ENCODE measurements at places on chromosomes 4 and X.

DNA sequence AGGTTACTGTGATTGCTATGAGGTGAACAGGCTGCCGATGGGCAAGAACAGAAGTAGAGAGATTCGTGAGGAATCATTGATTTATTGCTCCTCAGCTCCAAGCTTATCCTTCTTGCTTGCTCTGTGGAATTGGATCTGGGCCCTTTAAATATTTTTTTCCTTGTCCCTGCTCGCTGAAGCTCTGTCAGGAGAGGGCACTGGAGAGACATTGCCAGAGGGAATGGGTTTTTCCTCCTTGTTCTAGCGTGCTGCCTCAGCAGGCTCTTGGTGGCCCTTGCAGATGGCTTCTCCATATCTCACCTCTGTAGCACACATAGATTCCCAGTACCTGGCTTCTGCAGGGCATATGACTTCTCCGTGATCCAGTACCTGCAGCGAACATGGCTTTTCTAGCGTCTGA lies 67.4 kb downstream of the CNGA2 start:
- DNase-seq, result peak; percentile 2

DNA sequence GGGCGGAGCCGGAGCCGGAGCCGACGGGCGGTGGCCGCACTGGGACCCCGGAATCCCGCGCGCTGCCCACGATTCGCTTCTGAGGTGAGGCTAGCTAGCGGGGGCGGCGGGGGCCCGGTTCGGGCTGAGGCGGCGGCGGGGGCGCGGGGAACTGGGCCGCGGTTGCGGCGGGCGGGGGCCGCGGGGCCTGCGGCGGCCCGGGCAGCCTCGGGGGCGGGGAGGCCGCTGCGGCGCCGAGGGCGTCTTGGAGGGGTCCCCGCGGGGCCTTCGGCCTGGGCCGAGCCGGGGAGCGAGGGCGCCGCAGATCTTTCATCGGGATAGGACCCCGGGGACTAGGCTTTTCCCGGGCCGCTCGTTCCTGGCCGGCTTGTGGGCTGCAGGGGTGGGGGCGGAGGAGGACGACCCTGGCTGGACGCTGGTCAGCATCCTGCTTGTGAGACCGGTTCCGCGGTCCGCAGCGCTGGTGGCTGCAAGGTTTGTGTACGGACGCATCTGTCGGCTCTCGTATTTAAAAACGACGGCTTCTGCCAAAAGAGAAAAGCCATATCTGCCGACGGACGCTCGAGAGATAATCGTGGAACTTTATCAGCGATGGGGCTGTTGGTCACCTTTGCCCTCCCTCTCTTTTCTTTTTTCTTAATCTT lies 419 bp downstream of the ADD1 start:
- DNase-seq, result no peak

DNA sequence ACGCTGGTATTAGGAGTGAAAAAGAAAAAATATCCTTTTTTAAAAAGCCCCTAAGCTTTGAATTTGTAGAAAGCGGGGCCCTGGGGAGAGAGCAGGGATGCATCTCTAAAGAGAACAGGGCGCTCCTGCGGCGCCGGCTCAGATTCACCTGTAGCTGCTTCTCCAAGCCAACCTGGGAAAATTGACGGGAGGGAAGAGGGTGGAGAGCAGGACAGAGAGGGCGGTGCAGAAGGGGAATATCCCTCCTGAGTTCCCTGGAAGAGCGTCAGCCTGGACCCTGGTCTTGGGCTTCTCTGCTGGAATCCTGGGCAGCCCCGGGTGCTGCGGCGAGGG lies 776 bp upstream of the SOWAHD start:
- no peak for DNase-seq

GRCh38 chr4:26632916-26633315 lies 49.0 kb downstream of the TBC1D19 start:
- no peak for DNase-seq

GRCh38 chr4:180280726-180281297 lies 1962.4 kb upstream of the TENM3 start:
- no peak for DNase-seq

- DNase-seq, result peak; percentile 95
Measured at GRCh38 chrX:19673375-19674040, 158.2 kb upstream of the MAP3K15 start.

- DNase-seq, result no peak
Measured at GRCh38 chrX:7083021-7083420, 64.5 kb upstream of the STS start.

DNA sequence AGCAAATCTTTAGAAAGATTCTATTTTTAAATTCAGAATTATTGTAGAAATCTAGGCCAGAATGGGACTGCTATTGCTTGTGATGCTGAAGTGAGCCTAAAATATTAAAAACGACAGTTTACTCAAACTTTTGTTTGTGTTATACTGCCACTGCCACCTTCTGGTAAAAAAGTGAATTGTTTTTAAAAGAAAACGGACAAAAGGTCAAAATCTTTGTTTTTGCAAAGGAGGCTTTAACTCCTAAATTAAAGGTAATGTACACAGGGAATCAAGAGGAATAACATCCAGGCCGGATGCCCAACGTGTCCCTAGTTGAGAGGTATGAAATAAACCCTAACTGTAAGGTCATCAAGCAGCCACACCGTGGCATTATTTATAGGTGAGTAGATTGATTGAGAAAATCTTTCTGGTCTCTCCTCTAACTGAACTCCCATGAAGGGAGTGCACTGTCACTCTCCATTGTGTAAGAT lies 338.3 kb upstream of the GALNT7 start:
- DNase-seq, result peak; percentile 24

DNA sequence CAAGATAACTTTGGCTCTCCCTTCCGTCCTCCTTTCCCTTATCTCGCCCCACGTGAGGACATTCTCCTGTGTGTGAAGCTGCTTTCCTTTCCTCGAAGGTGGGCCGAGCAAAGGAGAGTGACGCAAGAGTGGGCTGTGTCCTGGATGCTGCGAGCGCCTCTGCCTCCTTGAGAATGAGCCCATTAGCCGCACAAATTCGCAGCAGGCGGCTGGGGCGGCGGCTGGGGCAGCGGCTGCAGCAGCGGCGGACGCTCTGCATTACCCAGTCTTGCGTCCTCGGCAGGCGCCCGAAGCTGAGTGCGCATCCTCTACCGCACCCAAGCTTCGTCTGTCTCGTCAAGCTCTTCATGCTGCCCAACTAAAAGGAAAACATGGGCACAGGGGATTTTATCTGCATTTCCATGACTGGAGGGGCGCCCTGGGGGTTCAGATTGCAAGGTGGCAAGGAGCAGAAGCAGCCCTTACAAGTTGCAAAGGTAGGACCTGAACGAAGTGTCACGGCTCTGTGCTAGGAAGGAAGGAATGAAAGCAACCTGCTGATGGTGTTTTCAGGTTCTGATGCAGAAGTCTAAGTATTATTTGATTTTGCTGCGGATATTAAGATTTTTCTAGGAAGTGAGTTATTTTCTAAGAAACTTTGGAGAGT lies at the start of gene SYNPO2:
Gene SYNPO2 (plus strand): TSS at position 189 of the 646 bp plus-strand sequence. CDS start 183 bp downstream, at position 372.
- DNase-seq, result peak; percentile 87

DNA sequence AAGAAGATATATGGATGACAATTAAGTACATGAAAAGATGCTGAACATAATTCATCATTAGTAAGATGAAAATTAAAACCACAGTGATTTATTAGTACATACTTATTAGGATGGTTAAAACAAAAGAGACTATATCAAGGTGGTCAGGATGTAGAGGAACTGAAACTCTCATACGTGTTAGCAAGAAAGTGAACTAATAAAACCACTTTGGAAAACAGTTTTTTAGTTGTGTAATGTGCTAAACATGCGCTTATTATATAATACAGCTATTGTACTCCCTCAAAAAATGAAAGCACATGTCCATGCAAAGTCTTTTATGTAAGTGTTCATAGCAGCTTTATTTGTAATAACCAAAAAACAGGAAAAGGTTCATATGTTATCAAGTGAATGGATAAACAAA lies 89.9 kb upstream of the KCTD8 start:
- no peak for DNase-seq

- DNase-seq, result peak; percentile 79
Measured at GRCh38 chr4:73740353-73740778, at the start of gene CXCL8. Gene CXCL8 (plus strand): TSS chr4:73740569. CDS start chr4:73740659, 90 bp downstream.

DNA sequence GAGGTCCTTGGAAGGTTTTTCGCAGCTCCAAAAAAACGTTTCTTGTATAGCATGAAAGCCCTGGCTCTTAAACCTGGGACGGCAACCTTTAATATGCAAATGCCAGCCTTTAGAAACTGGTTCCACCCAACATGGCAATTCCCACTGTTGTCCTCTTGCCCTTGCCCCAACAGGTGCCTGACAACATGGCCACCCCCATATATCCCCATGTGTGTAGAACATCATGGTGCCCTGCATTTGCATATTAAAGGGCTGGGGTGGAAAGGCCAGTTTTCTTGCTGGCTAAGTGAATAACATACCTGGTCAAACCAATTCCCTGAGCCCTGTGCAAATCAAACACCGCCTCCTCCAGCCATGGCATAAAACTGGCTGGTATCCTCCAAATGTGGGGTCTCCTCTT lies 26.0 kb upstream of the GLRA3 start:
- no peak for DNase-seq

DNA sequence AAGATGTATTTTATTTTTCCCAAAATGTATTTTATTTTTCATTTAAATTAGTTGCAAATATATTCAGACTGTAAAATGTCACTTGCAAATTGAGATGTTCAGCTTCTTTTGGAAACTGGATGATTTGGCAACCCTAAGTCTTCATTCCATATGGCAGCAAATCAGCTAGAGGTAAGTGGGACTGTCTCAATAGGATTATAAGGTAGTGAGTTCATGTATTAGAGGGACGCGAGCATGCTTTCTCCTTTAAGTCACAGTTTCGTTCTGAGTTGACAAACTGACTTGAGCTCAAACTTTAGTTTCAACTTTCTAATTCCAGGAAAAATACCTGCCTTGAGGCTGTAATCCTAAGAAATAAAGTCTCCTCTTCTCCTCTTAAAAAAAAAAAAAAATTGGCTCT lies 44.2 kb upstream of the TMEM131L start:
- DNase-seq, result no peak

DNA sequence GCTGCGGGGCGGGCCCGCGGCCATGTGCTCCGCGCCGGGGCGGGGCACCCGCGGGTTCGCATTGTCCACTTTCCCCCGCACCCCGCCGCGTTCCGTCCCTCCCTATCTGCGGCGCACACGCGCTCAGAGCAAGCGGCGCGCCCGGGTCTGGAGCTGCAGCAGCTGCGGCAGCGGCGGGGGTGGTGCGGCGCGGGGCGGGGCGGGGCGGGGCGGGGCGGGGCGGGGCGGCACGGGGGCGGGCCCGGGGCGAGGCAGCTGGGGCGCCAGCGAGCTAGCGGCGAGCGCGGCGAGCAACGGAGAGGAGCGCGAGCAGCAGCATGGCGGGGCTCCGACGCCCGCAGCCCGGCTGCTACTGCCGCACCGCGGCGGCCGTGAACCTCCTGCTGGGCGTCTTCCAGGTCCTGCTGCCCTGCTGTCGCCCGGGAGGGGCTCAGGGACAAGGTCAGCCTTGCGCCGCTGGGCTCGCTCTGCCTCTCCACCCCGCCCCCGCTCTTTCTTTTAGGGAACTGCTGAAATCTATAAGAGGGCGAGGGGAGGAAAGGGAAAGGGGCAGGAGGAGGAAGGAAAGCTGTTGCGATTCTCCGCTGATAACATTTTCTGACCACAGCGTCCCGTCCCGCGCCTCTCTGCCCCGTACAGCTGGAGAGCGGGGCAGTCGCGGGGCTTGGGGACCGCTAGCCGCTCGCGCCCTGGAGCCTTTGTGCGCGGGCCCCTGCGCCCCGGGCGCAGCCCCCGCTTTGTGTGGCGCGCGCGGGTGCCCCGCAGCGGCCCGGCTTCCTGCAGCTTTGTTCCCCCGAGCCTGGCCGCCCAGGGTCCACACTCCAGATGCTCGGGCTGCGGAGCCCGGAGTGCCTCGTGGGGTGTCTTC lies at the start of gene TMEM131L:
Gene TMEM131L (plus strand): TSS at position 280 of the 868 bp plus-strand sequence. CDS start 38 bp downstream, at position 318.
- peak; percentile 64 for DNase-seq

DNA sequence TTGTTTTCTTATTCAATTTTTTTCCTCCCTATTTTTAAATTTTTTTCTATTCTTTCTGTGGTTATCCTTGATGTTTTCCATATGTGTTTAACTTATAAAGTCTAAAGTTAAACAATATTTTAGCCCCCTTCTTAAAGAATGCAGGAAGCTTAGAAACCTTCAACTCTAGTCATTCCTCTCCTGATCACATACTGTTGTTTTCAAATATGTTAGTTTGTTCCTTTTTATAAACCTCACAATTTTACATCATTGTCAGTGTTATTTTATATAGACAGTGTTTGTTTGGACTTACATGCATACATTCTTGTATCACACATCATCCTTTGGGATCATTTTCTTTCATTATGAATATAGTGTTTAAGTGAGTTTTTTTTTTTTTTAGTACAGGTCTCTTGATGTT lies 31.6 kb downstream of the KANTR start:
- DNase-seq, result peak; percentile 4

DNA sequence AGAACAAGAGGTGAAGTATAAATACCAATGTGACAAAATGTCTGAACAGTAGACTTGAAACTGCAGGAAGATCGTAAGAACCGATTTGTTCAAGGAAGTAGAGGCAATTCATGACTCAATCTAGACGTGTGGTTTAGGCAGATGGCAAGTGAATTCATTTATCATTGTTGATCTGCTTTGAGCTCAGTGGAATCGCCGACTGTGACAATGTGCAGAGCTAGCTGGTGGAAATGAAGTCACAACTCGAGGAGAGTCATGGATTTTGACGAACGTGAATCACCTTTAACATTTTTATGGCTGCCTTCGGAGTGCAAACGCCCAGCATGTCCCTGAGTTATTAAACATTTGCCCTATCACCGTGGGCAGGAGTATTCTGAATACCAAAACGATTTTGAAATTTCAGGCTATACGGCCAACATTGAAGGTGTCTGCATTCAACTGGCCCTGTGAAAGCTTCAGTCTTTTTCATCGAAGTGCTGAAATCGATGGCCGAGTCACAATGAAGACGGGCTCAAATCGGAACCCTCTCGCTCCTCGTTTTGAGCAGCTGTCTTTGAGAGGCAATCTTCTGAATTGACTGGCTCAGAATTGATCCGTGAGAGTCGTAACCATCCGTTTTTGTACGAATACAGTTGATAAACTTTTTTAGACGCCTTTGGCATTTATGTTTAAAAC lies 689 bp upstream of the OGT start:
- DNase-seq, result peak; percentile 54

Data from fibroblast of skin of back (primary cell).